ENCODE measurements at places on chromosomes 13 and 19. TPM values are rescaled to one million over a fixed set of nuclear protein-coding genes. Genes with fewer than 3 reads are reported as not detected.

SIGLEC8 gene
- total RNA-seq: not detected

ERCC1 gene
- total RNA-seq: 81.8 TPM

SOX1 gene
- total RNA-seq: not detected

ZNF729 gene
- not detected for total RNA-seq

CEACAM7 gene
- total RNA-seq: not detected

GPC5 gene
- total RNA-seq: 1.7 TPM

PGLYRP1 gene
- not detected for total RNA-seq

MCF2L gene
- 0.58 TPM for total RNA-seq

FAM83E gene
- total RNA-seq: 3.5 TPM

GRCh38 chr13:40316301-40316700 is 350.1 kb downstream of the FOXO1 start:
- DNase-seq: no peak

DNA sequence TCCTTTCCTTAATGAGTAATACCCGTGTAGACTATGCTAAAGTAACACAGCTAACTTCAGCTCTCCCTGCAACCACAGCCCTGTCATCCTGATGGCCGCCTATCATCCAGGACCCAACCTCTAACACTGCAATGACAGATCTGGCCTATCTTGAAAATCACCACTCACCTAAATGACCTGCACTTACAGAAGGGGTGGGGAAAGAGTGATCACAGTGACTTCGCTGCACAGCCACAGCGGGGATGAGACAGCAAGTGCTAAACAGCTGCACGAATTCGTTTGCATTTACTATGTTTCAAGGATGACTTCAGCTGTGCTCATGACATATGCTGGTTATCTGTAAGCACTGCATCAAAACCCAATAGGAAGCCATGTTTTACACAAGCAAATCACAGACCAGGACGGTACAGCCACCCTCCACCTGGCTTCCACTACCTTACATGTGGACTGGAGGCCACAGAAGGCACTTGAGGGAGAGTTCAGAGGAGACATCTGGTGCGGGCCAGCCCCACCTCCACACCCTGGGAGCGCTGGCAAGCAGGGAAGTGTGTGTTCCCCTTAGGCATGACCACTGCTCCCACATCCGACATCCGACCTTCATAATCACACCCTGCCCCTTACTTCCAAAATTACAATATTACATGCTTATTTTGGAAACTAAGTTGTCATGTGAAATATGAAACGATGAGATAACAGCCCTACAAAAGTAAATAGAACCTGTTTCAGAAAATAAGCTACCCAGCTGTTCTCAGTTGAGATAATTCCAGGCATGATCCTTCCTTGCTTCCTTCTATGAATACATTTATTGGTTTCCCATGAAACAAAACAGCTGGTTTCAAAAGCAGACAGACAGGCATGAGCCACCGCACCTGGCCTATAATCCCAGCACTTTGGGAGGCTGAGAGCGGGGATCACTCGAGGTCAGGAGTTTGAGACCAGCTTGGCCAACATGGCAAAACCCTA is 95.7 kb downstream of the STK24 start:
- no peak for DNase-seq

GRCh38 chr19:52691215-52691610 is 43.6 kb downstream of the ZNF611 start:
- no peak for DNase-seq

DNA sequence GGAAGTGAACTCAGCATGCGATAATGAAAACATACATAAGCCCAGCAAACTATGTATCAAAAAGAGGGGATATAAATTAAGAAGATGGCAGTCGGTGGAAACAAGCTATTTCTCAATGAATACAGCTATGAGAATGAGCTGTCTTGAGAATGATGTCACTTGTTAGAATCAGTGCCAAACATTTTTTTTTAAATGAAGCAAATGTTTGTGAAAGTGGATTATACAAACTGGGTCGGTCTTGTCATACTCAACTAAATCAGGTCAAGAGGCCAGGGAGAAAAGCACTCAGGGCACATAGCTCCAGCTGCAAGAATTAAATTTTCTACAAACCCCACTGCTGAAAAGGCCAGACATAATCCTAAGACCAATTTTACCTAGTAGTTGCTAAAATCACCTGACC is 1048.4 kb downstream of the SLITRK1 start:
- no peak for DNase-seq

DNA sequence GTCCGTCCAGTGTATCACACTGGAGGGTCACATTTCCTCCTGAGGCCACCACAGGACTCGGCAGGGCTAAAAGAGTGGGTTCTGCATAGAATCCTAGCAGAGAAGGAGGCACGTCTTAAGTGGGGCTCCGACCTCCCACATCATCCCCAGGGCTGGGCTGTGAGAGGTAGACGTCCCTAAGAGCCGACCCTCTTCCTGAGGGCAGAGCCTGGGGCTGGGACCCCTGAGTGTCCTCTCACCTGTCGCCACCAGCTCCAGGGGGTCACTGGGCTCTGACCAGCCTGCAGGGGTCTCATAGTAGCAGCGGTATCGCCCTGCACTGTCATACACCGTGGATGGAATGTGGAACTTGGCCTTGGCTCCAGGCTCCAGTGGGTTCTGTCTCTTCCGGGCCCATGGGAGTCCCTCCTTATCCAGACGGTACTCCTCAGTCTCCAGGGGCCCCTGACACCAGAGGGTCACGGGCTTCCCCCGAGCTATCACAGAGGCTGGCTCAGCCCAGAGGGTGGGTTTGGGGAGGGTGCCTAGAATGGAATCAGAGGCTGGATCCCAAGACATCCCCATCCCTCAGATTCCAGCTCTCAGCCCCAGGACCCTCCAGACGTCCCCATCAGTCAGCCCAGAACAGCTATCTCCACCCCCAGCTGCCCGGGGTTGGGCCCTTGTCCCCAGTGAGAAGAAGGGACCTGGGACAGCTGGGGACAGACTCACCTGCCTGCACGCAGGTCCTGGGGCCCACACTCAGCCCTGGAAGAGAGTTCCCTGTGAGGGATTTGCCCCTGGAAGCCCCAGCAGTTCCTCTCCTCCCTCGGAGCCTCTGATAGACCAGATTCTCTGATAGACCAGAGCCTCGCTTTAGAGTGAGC is 590 bp downstream of the LILRB5 start:
- no peak for DNase-seq

DNA sequence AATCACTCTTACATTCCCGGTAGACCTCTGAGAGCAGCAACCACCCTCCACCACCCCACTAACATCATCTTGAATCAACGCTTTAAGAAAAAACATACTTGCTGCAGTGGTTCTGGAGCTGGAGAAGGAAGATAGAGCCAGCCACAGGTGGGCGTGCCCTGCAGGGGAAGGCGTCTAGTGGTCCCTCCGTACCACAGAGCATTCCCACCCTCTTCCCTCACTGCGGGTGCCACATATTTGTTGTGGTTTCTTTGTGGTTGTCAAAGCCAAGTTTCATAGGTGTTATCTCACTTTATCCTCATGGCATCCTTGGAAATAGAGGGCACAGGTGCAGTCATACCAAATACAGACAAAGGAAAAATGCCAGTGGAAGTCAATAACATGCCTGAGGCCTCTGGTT is 22.2 kb downstream of the COL4A2 start:
- DNase-seq: no peak

- no peak for DNase-seq
Observed at GRCh38 chr13:75334634-75335447, 147.1 kb downstream of the TBC1D4 start.

- peak; percentile 54 for DNase-seq
Observed at GRCh38 chr13:65260946-65261891, 1968.9 kb downstream of the PCDH9 start.

GRCh38 chr13:33775339-33776108 is 42.4 kb upstream of the RFC3 start:
- no peak for DNase-seq

- no peak for DNase-seq
Observed at GRCh38 chr19:5054551-5055456, 85.9 kb downstream of the KDM4B start.

GRCh38 chr19:6318772-6319171 is 14.6 kb downstream of the ACER1 start:
- no peak for DNase-seq

DNA sequence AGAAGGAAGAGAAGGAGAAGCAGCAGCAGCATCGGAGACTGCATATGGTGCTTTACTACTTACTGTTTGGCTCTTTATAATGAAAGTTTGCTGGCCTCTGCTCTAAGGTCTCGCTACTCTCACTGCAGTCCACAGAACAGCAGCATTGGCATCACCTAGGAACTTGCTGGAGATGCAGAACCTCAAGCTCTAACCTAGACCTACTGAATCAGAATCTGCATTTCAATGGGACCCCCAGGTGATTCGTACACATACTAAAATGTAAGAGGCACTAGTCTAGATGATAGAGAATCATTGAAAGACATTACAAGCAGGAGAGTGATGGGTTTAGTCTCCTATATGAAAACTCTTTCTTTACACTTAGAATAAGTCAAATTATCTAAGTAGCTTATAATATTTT is 270.6 kb downstream of the KLF5 start:
- no peak for DNase-seq

GRCh38 chr13:98506322-98506721 is 70.6 kb downstream of the STK24 start:
- DNase-seq: no peak

GRCh38 chr19:39341129-39341718 is 997 bp upstream of the SAMD4B start:
- no peak for DNase-seq

GRCh38 chr13:110503037-110503901 is 58.3 kb downstream of the RAB20 start:
- DNase-seq: no peak

DNA sequence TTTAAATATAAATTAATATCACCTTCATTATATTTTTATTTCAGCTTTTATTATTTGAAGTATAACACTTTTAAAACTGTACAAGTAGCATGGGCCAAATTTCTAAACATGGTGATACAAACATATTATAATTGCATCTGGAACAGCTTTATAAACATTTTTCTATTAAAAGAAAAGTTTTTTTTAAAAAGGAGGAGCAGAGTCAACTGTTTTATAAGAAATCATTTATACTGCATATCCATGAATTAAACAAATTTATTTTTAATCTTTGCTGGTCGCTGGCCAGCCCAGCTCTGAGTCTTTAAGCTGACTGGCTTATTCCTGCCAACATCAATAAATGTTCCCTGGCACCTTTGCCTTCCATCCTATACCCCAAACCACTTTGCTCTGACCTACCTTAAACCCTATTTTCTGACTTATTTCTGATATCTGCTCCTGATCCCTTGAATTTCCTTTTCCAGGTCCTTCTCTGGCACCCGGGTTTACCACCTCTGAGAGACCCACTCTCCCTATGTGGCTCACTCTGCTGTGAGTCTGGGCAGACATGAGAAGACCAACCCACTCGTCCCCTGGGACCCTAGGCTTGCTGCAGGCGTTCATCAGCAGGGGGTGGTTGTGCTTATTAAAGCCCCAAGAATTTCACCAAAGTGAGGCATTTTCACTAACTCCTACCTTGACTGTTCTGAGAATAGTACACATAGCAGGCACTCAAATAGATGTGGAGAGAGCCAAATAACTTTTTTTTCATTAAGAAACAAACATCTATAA is 220.3 kb downstream of the KLF12 start:
- DNase-seq: no peak

GRCh38 chr13:76523740-76524340 is 362.4 kb downstream of the KCTD12 start:
- no peak for DNase-seq

DNA sequence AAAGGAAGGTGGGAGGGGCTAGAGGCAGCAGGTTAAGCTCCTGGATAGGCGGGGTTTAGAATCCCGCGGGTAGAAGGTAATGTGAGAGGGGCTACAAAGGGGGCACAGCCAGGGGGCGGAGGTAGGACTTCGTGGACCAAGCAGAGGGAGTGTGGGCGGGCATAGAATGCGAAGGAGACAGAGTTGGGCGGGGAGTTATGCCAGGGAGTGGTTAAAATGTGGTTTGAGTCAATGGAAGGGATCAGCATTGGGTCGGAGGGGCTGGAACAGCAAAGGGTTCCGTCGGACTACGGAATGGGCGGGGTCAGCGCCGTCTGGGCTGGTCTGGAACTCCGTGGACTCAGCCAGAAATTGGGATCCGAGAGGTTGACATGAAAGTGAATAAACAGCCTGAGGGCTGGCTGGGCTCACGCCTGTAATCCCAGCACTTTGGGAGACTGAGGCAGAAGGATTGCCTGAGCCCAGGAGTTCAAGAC is 3.0 kb downstream of the LTBP4 start:
- no peak for DNase-seq

DNA sequence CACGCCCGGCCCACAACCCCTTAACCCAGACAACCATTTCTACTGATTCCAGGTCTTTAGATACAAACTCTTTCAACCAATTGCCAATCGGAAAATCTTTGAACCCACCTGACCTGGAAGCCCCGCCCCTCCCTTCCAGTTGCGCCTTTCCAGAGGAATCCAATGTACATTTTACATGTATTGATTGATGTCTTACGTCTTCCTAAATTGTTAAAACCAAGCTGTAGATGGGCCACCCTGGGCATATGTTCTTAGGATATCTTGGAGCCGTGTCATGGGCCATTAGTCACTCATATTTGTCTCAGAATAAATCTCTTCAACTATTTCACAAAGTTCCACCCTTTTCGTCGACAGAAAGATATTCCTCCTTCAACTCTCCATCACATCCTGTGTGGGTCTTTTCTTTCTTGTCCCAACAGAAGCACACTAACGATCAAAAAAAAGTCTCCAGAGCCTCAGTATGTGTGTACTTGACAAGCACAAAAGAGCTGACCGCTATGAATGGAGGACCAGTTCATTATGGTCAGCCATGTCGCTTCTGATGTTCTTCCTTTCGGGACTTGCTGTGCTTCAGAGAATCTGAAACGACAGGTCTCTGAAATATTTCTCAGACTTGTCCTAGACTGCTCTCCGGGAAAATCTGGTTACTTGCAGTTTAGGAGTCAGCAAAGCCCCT is 601 bp upstream of the ZNF749 start:
- no peak for DNase-seq

DNA sequence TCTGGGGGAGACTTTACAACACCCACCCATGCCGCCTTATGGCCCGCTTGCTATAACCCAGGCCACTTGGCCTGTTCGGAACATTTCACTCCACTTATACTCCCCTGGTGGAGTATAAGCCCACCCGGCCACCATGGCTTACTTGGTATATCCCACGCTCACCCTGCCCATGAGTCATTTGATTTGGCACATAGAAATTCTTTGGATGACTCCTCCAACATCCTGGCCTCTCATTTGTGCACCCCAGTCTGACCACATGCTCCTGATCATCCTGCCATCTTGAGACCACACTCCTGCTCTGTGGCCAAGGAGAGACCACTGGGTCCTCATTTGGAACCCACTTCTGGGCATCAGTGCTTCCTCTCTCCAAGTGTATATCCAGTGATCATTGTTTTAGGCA is 5.2 kb downstream of the SPACA6 start:
- DNase-seq: no peak
